ENCODE measurements at places on chromosomes 7 and 10.

GRCh38 chr7:24334627-24335026 lies 50.6 kb downstream of the NPY start:
- no peak for DNase-seq

GRCh38 chr10:37975401-37975991 lies 951 bp downstream of the ZNF25 start:
- DNase-seq = no peak

DNA sequence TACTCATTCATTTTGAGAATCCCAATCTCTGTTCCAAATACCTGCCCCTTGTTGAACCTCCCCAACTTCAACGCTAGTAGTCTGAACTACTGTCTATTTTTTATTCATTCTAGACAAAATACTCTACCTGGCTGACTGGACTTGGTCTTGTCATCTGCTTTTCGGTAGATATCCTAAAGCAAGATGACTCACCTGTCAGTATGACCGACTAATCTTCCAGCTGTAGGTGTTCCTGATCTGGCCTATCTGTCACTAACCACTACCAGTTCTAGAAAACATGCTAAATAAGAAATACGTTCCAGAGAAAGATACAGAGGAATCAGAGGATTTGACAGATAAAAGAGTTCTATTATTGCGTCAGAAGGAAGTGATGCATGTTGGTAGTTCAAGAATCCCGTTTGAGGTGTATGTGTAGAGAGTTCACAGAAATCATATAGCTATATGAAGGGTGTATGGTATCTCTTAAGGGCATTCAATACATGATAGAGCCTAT lies 81.1 kb downstream of the IDE start:
- no peak for DNase-seq

GRCh38 chr7:27947586-27948278 lies 207.8 kb downstream of the TAX1BP1 start:
- DNase-seq = no peak

GRCh38 chr7:96152706-96153105 lies 169.2 kb downstream of the SLC25A13 start:
- DNase-seq = no peak

- DNase-seq = no peak
Measured at GRCh38 chr10:72842164-72842563, 51.4 kb upstream of the OIT3 start.

GRCh38 chr7:26556061-26556881 lies 264.6 kb downstream of the SNX10 start:
- no peak for DNase-seq

DNA sequence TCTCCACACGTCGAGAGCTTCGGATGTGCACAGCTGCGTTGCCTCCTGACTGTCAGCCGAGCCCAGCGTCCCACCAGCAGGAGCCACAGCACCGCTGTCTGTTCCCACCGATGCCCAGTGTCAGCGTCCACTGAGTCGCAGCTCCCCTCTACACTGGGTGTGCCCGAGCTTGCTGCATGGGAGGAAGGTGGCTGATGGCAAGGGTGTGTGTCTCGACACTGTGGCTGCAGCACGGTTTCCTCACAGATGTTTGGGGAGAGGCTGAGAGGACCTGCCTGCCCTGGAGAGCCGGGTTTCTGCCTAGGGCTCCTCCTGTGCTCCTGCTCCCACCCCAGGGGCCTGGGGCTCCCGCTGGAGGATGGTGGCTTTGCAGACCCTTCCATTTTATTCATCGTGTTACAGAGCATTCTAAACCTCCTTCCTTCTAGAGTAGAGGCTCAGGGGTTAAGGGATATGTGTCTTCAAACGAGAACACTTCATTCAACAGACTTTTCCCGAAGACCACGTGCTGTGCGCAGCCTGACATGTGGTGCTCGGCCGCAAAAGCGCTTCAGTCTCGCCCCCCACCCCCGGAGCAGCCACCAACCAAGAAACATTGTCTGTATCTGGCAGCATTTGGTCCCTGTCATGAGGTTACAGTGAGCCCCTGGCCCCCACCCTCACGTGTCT lies 384.8 kb downstream of the DNAJB6 start:
- DNase-seq = no peak
